ENCODE measurements at places on chromosomes 2 and 18. TPM values are rescaled to one million over a fixed set of nuclear protein-coding genes. Genes with fewer than 3 reads are reported as not detected.

UGT1A8 gene
- not detected for total RNA-seq

MARS2 gene
- 3.7 TPM for total RNA-seq

SMAD7 gene
- total RNA-seq = 55.4 TPM

LIMS3 gene
- total RNA-seq = 21.7 TPM

TMEM198 gene
- total RNA-seq = 1.7 TPM

ABCG8 gene
- total RNA-seq = not detected

MAPRE3 gene
- total RNA-seq = 16.1 TPM

KLF7 gene
- total RNA-seq = 74.5 TPM

SOX11 gene
- 0.03 TPM for total RNA-seq

DNA sequence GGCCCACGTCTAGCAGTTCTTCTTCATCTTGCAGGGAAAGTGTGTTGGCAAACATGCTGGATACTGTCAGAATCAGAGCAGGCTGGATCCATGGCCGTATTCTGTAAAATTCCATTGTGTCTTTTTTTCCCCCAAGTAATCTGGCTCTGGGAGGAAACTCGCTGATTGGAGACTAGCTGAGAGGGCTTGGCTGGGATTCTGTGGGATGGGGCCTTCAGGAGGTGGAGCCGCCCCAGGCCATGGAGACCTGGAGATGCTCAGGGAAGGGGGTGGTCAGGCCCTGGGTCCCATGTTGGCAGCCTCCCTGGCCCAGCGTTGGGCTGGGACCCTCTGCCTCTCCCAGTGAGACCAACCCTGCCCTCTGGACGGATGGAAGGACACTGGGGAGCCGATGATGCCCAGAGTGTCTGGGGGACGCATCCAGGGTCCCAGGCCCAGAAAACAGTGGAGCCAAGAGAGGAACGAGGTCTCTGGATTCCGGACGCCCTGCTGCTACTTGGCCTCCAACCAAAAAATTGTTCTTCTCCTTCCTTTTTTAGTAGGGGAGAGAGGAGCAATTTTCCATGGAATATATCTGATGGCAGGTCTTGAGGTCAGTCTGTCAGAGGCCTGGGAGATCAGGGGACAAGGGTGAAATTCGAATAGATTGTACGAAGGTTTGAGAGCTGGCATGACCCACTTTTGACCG lies 114.5 kb downstream of the AGAP1 start:
- no peak for DNase-seq

GRCh38 chr2:195343540-195343939 lies 313.5 kb upstream of the SLC39A10 start:
- no peak for DNase-seq

GRCh38 chr2:229363185-229363814 lies 92.2 kb upstream of the PID1 start:
- DNase-seq = no peak

DNA sequence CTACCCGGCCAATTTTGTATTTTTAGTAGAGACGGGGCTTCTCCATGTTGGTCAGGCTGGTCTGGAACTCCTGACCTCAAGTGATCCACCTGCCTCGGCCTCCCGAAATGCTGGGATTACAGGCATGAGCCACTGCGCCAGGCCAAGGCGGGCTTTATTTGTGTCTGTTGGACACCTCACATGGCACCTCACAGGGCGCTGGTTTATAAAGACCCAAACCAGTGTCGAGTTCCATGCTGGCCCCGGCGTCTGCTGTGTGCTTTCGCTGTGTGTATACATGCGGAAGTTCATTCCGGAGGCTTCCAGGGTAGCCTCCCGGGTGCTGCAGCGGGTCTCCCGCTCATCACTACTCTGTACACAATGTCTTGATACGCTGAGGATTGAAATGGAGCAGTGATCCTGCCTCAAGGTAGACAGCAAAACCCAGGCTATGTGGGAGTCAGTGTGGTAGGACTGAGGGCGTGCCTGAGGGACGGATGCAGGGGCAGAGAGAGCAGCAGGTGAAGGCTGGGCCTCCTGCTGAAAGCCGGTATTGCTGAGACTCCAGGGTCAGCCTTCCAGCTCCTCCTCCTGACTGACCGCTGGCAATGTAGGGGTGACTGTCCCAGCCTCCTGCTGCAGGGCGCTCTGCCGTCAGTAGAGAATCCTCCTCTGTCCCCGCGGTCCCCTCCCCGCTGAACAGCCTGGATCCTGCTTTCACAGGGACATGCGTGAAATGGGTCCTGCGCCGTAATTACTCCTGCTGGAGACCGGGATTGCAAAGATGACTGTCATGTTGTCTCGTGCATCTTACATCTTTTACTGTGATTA lies 22.7 kb downstream of the LDLRAD4 start:
- DNase-seq = no peak

DNA sequence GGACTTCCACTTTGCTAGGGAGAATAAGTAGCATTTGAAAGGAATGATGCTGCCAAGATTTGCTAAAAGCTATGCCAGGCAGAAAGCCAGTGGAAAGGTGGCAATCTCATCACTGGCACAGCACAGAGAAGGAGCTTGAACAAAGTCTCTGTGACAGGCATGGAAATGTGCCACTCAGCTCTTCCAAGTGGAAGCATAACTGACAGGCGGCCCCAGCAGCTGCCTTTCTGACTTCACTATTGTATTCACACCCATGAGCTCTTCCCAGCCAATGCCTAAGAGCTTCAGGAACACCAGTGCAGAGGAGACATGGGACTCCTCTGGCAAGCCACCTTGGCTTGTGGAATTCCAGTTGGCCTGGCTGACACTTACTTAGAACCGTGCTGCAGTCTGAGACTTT lies 134.6 kb upstream of the REG3G start:
- no peak for DNase-seq

- no peak for DNase-seq
Observed at GRCh38 chr2:225074366-225074765, 32.1 kb upstream of the DOCK10 start.

DNA sequence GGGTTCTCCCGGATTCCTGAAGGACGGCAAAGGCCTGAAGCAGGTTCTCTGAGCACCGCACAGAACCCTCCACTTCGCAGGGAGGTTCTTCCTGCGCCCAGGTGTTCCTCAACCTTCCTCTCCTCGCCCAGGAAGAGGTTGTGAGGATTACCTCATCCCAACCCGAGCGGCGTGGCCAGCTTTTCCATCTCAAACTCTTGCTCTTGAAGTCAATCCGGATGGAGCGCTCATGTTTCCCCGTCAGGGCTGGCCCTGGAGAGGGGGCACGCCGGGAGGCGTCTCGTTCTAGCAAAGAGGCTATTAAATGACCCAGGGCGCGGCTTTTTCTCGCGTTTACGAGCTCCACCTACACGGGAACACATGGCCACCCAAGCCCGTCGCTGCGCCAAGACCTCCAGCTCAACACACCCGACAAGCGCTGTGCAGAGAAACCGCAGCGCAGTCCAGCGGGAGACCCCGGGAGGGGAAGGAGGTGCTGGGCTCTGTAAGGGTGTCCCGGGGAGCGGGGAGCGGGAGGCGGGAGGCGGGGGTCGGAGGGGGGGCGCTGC lies 540 bp upstream of the RAB10 start:
- no peak for DNase-seq

DNA sequence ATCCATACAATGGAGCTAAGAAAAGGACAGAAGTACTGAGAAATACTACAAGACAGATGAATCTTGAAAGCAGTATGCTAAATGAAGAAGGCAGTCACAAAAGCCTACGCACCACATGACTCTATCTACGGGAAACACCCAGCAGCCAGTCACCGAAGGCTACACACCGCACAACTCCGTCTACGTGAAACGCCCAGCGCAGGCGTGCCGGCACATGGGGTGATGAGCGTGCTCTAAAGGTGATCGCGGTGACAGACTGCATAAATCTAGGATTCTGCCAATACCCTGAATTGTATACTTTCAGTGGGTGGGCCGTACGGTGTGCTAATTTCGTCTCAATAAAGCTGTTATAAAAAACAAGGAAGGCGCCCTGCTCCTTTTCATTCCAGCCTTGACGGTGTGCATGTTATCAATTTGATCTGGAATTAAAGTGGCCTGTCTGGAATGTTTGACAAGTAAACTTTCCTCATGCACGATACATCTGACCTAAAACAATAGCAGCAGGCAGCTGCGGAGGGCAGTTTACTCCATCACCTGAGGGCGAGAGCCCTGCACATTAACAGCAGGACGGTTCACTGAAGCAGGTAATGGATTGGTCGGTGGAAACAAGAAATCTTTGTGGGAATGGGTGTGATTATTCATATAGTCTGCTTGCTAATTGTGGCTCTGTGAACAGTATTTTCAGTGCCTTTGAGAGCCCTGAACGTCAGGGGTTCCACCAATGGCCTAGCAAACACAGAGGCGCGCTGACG lies 86.2 kb upstream of the SALL3 start:
- no peak for DNase-seq

DNA sequence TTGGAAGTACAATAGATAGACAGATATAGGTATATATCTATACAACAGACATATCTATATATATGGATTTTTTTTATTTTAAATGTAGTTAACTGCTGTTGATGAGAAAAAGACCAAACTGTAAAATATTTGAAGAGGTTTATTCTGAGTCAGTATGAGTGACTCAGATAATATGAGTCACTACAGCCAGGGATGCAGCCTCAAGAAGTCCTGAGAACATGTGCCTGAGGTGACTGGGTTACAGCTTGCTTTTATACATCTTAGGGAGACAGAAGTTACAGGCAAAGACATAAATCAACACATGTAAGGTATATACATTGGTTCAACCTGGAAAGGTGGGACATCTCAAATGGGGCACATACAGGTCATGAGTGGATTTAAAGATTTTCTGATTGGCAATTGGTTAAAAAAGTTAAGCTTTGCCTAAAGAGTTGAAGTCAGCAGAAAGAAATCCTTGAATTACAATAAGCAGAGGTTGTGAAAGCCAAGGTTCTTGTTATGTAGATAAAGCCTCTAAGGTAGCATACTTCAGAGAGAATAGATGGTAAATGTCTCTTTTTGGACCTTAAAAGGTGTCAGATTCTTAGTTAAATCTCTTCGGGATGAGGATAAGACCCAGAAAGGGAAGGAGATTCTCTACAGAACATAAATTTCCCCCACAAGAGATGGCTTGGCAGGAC lies 149.9 kb downstream of the RBM43 start:
- DNase-seq = no peak

DNA sequence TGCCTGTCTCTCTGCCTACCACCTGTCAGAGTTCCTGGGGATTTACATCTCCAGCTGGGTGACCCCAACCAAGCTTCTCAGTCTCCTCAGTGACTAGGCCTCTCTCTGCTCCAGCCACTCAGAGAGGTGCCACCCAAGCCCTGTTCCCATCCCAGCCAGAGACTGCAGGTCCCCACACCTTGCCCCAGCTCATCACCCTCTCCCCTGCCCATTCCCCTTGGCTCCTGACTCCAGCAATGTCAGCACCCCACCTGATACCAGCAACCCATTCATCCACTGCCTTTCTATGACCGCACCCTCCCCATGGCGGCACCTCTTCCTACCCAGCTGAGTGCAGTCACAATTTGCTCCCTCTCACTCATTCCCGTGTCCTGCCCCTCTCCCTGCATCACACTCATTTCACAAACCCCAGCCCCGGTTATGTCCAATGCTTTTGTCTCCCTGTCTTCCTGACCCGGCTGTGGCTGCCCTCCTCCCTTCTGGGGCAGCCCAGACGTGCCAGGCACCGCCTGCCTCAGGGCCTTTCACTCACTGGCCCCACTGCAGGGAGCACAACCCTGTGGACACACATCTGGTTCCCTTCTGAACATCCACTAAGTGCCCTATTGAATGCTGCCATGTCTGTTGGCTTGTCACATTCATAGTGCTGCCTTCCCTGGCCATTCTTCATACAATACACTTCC lies 494.8 kb upstream of the HS6ST1 start:
- no peak for DNase-seq

GRCh38 chr2:186484062-186484735 lies 1.9 kb upstream of the ZC3H15 start:
- DNase-seq = no peak

GRCh38 chr18:48835745-48836170 lies 115.0 kb downstream of the SMAD7 start:
- DNase-seq = peak; percentile 33

DNA sequence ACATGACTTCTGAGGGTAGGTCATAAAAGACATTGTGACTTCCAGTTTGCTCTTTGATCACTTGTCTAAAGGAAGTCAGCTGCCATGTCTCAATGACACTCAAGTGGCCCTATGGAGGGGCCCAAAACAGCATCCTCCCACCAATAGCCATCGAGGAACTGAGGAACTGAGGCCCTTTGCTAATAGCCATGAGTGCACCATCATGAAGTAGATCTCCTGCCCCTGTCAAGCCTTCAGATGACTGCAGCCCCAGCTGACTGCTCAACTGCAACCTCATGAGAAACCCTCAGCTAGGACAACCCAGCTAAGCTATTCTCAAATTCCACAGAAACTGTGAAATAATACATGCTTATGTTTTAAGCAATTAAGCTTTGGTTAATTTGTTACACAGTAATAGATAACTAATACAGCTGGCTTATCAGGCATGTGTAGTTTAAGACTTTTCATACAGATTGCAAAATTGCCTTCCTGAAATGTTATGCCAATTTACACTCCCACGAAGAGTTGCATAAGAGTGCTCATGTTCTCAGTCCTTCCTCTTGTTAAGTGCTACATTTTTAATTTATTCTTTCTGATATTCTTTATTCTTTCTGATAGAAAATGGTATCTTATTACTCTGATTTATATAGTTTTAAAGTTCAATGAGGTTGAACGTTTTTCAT lies 105.6 kb upstream of the NDUFV2 start:
- DNase-seq = no peak

DNA sequence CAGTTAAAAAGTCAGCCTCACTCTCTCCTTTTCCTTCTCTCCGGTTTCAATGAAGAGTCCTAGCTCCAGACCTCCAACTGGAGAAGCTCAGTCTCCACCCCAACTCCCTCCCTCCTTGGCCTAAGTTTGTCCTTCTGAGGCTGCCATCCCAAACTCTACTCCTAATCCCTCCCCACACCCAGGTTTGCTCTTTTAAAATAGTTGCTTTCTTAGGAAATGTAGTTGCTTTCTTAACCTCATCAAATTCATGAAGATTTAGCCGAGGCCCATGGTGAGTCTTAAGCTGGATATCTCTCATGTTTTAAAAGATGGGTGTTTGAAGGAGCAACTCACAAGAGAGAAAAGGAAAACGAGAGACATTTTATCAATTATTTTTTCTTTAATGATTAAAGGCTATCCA lies 937 bp upstream of the LANCL1 start:
- peak; percentile 48 for DNase-seq

DNA sequence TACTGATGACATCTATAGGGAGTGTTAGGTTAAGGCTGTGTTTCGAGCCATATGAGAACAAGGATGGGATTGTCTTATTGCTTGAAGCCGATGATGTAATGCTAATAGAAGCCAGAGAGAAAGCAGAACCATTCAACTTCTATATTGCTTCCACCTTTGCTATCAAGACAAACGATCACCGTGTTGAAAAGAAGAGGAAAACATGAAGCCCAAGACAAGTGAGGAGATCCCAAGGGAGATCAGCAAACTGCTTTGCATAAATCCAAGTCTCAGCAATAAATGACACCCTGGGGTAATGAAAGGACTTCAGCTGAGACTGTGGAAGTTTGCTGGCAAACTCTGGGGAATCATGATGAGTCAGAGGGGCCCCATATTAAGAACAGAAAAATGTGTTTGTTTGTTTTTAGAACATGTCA lies 206.2 kb downstream of the NCKAP5 start:
- no peak for DNase-seq

GRCh38 chr2:172208791-172209325 lies 106.2 kb upstream of the DLX2 start:
- DNase-seq = no peak

All from aorta (tissue), 5 donors.